C1 segment of cervical spinal cord (tissue), 14 donors: ENCODE measurements at places on chromosomes 2 and 18.

DNA sequence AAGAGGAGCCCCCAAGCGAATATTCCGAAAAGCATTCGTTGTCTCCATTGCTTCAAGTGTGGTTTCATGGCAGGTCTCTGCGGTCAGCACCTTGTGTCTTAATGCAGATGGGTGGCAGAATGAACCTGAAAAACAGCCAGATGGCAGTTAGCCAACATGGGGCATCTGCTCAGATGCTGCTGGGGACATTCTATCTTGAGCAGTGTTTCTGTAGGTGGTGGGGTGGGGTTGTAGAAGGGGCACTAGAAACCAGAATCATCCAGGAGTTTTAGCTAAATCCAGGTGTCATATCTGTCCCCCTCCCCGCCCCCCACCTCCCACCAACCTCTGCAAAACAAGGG, 42.1 kb downstream of the ST6GAL2 start:
- no peak for DNase-seq

- DNase-seq, result no peak
Measured at GRCh38 chr2:188291142-188291616, 495 bp upstream of the GULP1 start.

- DNase-seq, result no peak
Measured at GRCh38 chr18:57276829-57277228, 75.5 kb upstream of the ST8SIA3 start.

DNA sequence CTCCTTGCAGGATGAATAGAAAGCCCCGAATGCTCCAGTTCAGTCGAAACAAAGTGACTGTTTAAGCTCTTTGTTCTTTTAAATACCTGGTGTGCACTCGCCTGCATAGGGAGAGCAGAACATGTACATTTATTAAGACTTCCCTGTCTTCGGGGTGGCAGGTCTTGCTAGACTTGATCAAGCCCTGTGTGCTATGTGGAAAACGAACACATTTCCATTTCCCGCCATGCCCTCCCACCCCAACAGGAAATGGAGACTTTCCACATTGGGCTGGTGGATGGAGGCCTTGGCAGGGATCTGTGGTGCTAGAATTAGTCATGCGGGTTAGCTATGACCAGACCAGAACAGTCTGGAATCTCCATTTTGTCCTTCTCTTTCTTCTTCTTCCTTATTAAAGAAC, 321.0 kb upstream of the THSD7B start:
- no peak for DNase-seq

DNA sequence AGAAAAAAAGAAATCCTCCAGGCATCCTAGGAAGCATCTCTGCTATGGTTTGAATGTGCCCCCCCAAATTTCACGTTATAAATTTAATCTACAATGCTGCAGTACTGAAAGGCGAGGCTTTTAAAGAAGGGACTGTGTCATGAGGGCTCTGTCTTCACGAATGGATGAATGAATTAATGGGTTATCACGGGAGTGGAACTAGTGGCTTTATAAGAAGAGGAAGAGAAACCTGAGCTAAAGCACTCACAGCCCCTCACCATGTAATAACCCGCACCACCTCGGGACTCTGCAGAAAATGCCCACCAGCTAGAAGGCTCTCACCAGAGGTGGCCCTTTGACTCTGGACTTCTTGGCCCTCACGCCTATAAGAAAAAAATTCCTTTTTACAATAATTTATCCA, 27.6 kb downstream of the RNU4ATAC start:
- no peak for DNase-seq

DNA sequence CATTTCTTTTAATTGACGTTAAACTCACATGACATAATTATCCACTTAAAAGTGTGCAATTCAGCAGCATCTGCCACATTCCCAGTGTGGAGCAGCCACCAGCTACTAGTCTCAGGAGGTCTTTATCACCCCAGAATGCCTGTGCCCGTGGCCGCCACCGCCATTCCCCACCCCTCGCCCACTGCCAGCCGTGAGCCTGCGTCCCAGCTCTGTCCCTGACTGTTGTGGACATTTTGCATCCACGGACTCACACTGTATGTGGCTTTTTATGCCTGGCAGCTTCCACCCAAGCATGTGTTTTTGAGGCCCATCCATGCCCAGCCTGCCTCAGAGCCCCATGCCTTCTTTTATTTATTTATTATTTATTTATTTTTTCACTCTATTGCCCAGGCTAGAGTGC, 9.2 kb downstream of the BOK start:
- no peak for DNase-seq

- no peak for DNase-seq
Measured at GRCh38 chr2:54597153-54597848, 126.2 kb upstream of the EML6 start.

DNA sequence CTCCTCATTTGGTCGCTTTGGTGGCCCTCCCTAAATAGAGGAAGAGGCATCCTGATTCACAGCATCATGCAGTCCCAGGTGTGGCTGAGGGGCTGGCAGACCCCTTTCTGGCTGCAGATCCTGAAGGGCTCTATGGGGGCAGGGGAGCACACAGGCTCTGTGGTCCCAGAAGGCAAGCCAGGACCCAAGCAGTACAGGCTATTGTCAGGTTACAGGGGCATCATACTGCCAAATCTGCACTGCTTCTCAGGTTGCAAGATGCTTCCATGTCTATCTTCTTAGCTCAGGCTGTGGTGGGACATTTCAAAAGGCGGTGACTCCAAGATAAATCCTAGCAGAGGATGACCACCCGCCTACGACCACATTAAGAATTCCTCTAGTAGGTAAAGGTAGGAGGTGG, 54.3 kb downstream of the TTC32 start:
- DNase-seq, result no peak

GRCh38 chr2:216757532-216757931, 62.2 kb upstream of the IGFBP5 start:
- DNase-seq, result no peak

DNA sequence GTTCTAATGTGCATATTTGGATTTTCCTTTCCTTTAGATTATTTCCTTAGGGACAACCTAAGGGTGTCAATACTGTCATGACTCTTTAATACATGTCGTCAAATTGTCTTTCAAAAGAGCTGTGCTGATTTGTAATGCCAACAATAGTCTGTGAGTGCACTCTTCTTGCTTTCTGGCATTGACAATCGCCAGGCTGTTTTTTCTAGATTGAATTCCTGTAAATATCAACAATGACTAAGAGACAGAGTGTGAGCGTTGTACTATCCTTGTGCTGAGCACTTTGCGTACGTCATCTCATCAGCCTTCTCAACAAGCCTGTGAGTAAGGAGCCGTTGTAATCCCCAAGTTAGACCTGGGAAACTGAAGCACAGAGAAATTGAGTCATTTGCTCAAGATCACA, 96.0 kb downstream of the ACOXL start:
- no peak for DNase-seq

DNA sequence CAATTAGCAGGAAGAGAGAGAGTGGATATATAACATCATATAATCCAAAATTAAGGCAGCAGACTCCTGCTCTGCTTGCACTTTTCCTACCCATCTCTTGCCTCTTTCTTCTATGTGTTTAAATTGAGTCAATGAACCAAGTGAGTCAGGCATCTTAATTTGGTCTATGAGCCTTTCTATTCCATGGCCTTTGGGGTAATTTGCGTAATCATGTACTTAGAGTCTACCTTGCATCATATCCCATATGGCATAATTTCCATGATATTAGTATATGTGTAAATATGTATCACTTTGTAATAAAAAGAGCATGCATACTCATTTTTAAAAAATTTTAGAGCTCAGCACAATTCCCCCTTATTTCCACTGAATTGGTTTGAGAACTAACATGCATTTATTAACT, 555.2 kb downstream of the STK39 start:
- no peak for DNase-seq

GRCh38 chr2:159600752-159601151, 15.6 kb downstream of the BAZ2B start:
- DNase-seq, result no peak

- DNase-seq, result no peak
Measured at GRCh38 chr2:50718146-50718545, 313.8 kb downstream of the NRXN1 start.

- DNase-seq, result no peak
Measured at GRCh38 chr2:55894720-55895119, 28.9 kb downstream of the EFEMP1 start.

DNA sequence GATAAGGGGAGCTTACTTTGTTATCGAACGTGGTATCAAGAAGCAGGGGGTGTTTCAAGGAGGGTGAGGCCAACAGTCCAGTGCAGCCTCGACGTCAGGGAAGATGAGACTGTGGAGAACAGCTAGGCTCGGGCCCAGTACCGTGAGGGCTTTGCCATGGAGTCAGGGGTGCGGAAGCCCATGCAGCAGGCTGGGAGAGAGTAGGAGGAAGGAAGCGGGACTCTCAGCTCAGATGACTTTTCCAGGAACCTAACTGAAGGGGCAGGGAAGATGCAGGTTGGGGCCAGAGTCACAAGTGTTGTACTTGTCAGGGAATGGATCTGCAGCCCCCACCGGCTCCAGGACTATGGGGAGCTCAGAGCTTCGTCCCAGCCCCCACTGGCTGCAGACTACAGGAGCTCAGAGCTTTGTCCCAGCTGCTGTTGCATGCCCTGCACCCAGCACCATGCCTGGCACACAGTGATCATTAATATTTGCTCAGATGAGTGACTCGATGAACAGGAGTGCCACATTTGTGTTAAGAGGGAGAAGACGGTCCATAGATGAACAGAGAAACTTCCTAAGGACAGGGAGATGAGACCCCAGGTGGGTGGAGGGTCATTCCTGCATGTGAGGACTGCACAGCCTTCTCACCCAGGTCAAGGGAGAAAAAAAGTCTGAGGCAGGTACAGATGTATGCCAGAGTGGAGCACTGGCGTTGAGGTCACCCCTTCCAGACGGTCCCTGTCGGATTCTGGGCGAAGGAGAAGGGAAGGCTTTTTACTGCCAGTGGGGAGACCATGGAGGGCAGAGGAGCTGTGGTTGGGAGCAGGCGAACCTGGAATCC, 36.4 kb downstream of the PTGR3 start:
- DNase-seq, result no peak

GRCh38 chr2:216590780-216591179, 42.4 kb upstream of the IGFBP2 start:
- no peak for DNase-seq

DNA sequence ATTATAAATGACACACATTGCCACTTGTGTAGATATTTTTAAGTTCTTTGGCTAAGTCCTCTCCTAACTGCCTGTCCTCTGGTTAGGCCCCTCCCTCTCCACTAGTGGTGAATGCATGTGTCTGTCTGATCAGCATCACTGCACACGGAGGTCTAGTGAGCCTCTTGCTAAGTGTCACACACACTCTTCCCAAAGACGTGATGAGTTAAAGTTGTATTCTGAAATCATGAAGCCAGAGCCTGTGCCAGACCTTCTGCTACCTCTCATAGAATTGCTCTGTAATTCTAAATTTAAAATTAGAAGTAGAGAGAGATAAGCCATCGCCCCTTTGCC, 41.3 kb downstream of the RALB start:
- DNase-seq, result no peak

DNA sequence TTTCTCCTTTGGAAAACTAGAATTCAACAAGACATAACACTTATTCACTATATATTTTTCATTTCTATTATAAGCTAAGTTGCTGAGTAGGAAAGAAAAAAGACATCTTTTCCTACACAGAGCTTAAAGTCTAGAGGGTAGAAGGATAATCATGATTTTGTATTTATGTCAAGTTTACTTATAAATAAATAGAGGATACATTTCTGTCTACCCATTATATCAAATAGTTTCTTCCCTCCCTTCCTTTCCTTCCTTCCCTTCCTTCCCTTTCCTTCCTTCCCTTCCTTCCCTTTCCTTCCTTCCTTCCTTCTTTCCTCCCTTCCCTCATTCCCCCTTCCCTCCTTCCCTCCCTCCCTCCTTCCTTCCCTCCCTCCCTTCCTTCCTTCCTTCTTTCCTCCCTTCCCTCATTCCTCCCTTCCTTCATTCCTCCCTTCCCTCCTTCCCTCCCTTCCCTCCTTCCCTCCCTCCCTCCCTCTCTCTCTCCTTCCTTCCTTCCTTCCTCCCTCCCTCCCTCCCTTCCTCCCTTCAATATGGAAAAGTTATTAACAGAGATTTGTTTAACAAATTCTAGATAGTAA, 308.4 kb upstream of the COL3A1 start:
- DNase-seq, result no peak
